CMK (cell line): ENCODE measurements at places on chromosomes 6 and 20.

DNA sequence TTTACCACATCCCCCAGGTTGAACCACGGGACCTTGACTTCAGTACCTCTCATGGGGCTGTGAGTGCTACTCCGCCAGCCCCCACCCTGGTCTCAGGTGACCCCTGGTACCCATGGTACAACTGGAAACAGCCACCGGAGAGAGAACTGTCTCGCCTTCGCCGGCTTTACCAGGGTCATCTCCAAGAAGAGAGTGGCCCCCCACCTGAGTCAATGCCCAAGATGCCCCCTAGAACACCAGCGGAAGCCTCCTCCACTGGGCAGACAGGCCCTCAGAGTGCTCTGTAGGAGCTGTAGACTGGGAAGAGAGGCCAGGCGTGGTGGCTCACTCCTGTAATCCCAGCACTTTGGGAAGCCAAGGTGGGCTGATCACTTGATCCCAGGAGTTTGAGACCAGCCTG, 1.2 kb upstream of the ATAT1 start:
- no peak for DNase-seq

GRCh38 chr6:170087941-170088581, 202.8 kb downstream of the DLL1 start:
- DNase-seq = peak; percentile 53

DNA sequence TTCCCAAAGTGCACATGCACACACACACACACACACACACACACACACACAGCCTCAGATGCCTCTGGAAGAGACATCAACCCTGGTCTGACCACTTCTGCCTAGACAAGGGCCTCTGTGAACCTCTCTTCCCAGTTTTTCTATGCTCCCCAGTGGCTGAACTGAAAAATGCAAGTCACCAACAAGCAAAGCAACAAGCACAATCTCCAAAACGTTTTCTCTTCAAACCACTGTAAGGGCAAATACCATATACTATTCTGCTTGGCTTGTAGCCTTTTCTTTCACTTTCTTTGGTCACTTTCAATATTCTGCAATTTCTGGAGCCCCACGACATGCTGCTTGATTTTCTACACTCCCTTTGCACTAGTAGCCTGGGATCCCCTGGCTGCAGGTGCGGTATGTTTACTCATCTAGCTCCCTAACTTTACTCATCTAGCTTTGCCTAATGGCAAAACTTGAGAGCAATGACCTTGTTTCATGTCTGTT, 121.4 kb upstream of the DST start:
- DNase-seq = no peak

- DNase-seq = no peak
Measured at GRCh38 chr6:47587493-47587892, 109.9 kb downstream of the CD2AP start.

- DNase-seq = no peak
Measured at GRCh38 chr6:35426074-35426473, 26.1 kb upstream of the FANCE start.

- no peak for DNase-seq
Measured at GRCh38 chr6:3867641-3868502, 18.7 kb downstream of the FAM50B start.

DNA sequence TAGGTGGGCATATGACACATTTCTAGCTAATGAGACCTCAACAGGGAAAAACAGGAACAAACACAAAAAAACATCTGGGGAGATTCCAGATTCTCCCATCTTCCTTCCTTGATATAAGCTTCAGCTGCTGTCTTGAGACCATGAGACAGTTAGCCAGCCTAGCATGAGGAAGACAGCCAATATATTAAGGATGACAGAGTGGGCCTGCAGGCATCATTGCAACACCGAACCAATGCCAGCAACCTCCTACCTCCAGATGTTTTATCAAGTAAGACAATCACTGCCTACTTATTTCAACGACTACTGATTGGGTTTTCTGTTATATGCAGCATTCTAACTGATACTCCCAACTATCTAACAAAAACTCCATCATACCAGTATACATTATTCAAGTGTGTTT, 119.0 kb downstream of the ISM1 start:
- no peak for DNase-seq

GRCh38 chr20:63021356-63022321, 14.9 kb upstream of the BHLHE23 start:
- DNase-seq = no peak

DNA sequence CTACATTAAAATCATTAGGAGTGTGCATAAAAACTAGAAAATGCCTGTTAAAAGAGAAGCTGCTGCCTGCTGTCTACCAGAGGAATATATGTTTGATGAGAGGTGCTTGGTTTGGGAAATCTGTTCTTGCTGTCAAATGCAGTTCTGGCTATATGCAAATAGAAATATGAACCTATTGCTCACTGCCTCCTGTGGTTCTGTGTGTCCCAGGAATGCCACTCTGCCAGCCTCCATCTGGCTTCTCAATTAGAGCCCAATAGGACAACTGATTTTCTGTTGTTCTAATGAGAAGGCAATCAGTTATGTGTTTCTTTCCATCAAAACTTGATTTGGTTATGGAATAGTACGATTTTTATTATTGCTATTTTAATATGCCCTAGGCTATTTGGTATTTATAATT, 759.7 kb downstream of the HDGFL1 start:
- no peak for DNase-seq

DNA sequence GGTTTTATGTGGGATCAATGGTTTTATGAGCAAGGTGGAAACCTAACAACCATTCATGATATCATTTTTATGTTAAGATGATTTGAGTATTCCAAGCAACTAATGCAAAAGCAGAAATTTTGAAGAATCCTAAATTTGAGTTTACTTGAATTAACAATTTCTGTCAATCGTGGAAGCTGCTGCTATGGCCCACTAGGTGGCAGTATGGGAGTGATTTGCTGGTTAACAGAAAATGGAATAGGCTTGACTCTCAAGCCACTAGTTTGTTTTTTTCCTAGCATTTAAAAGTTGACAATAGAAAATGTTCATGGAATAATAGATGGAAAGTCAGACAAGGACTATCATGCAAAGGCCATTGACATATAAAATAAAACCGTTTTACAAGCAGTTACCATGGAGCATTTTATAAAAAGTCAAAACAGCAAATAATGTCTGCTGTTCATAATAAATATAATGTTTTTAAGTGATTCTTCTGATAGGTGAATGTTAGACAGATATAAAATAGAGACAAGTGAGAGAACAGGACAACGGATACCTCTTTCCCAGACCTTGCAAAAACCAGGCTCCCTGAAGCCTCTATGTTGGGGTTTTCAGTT, 43.0 kb upstream of the TMEM200A start:
- DNase-seq = peak; percentile 15

DNA sequence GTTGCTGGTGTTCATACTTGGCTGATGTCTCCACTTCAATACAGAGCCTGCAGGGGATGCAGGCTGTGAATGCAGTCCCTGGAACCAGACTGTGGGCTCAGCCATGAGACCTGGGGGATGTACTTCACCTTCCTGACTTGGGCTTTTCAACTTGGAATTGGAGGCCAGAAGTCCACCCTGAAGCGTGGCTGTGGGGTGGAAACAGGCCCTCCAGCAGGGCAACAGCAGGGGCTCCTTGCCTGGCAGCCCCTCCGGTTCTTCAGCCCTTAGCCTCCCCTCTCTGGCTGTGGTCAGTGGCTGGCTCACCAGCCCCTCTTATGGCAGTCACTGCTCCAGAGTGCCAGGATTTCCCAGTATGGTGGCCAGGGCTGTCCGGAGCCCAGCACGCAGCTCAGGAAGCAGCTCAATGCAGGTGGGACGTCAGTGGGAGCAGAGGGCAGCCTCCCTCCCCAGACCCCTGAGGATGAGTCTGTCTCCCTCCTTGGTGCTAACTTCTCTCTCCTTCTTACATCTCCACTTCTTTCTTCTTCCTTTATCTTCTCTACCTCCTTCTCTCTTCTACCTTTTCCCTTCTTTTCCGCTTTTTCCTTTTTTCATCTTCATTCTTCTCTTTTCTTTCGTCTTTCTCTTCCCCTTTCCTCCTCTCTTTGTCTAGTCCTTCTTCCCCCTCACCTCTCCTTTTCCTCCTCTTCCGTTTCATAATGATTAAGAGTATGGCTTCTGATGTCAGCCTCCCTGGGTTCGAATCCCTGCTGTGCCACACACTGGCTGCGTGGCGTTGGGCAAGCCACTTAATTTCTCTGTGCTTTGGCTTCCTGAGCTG, 45.3 kb downstream of the SLC52A3 start:
- DNase-seq = no peak

DNA sequence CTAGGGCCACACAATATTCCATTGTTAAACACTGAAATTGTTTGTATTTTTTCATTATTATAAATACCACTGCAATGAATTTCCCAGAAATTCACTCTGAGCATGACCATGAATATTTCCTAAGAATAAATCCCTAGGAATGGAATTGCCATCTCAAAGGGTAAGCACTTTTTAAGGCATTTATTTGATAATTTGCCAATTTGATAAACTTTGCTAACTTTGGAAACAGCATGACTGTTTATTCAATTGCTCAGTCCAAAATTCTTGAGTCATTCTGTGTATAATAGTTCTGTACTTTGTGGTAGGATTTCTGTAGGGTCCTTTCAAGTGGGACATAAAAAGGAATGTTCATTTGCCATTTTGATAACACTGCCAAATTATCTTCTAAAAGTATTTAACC, 44.2 kb upstream of the TOX2 start:
- DNase-seq = no peak

DNA sequence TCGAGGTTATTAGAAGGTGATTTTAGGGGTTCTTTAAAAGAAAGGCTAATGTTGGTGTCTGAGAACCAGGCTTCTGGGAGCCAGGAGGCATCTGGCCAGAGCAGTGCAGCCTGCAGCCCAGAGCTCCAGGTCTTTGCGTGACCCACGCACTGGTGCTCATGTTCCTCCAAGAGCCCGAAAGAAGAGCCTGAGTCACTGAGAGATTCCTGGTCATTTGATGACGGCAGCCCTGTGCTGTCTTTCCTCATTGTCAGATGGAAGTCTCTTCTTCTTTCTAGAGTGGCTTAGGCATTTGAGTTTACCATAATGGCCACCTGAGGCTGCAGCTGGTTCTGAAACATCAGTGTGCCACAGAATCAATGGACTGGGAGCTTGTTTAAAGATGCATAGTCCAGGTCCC, 46.4 kb downstream of the CD109 start:
- DNase-seq = no peak

DNA sequence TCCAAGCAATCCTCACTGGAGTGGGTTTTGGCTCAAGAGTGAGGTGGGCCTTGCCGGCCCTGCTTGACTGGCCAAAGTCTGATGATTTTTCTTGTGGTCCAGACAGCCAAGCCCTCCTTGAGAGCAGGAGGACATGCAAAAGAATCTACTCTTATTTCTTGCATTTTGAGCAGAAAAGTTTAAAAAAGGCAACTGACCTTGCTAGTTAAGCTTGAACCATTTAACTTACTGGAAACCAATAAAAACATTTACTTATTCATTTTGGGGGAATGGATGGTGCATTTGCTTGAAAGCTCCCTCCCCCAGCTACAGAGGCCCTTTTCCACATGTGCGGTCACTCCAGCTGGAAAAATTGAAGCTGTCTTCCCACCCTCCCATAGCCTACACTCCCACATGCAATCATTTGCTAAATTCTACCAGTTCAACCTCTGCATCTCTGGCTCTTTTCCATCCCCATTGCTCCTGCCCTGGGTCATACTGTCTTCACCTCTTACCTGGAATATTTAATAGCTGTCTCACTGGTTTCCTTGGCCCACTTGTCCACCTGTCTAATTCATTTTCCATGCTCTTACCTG, 527.9 kb downstream of the DHX35 start:
- no peak for DNase-seq

DNA sequence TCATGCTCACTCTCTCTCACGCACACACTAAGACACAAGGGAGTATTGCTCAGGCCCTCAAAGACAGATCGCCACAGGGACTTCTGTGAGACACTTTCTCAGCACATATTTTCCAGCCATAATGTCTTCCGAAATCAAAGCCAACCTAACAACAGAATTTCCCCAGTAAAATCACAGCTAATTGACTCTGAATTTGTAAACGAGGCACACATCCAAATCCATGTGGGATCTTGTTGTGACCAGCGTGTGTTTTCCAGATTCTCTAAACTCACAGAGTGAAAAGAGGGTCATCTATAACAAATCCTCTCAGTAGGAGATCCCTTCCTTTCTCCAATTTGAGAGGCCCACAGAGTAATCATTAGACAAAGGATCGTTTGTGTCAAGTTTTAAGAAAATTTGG, 280.4 kb downstream of the PACRG start:
- no peak for DNase-seq

- DNase-seq = no peak
Measured at GRCh38 chr6:154933181-154933827, 61.8 kb upstream of the TIAM2 start.

- no peak for DNase-seq
Measured at GRCh38 chr6:139457476-139457875, 83.0 kb upstream of the CITED2 start.
